ENCODE measurements at places on chromosomes 16 and 17. TPM values are rescaled to one million over a fixed set of nuclear protein-coding genes. Genes with fewer than 3 reads are reported as not detected.

GRCh38 chr16:69937465-69937951, 13.6 kb upstream of the CLEC18A start:
- DNase-seq, result no peak

DNA sequence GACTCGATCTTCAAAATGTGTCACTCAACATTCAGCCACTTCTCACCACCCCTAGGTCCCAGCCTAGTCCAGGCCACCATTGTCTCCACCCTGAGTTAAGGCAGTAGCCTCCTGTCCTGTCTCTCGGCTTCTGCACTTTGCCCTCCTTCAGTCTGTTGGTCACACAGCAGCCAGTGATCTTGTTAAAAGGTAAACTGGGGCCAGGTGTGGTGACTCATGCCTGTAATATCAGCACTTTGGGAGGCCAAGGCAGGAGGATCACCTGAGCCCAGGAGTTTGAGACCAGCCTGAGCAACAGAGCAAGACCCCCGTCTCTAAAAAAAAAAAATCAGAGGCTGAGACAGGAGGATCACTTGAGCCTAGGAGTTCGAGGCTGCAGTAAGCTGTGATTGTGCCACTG, 25.8 kb downstream of the WWP2 start:
- DNase-seq, result no peak

Gene PLXDC1
- 3.3 TPM for total RNA-seq

Gene HOXB2
- total RNA-seq, result 9.0 TPM

Gene TMEM106A
- 4.3 TPM for total RNA-seq

Gene NPB
- total RNA-seq, result 1.3 TPM

Gene RNF151
- total RNA-seq, result not detected

DNA sequence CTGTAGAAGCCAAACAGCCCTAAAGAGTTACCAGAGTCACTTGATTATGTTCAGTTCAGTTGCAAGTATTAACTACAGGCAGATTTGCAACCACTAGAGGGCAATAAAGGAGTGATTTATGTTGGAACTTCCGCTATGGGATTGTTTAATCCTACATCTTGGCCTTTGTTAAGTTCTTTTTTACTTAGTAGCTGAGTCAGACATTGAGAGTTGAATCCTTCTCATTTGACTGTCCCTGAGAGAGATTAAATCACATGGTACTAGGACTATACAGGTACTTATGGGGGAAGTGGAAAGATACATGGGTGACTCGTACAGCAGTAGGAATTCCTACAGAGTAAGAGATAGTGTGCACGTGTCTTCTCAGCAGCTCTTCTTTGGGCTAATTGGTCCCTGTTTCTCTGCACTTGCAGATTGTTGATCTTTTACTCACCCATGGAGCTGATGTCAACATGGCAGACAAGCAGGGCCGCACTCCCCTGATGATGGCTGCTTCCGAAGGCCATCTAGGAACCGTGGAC, 40.3 kb downstream of the CYB561 start:
- peak; percentile 86 for DNase-seq

GRCh38 chr16:86158688-86159360, 259.9 kb downstream of the IRF8 start:
- DNase-seq, result no peak

Gene SLC12A4
- 65.6 TPM for total RNA-seq

Gene MYH13
- total RNA-seq, result not detected

DNA sequence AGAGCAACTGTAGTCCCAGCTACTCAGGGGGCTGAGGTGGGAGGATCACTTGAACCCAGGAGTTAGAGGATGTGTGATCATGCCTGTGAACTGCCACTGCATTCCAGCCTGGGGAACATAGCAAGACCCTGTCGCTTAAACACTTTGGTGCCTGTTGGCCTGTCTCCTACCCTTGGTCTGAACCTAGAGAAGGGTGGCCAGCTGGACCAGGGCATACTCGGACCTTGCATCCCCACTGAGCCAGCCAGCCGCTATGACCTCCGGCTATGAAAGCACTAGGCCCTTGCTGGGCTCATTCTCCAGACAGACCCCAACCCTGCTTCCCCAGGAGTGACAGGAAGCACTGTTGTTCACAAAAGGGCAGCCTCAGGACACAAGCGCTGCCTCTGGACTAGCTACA, 4.6 kb downstream of the IFT20 start:
- no peak for DNase-seq

Gene CA7
- not detected for total RNA-seq

DNA sequence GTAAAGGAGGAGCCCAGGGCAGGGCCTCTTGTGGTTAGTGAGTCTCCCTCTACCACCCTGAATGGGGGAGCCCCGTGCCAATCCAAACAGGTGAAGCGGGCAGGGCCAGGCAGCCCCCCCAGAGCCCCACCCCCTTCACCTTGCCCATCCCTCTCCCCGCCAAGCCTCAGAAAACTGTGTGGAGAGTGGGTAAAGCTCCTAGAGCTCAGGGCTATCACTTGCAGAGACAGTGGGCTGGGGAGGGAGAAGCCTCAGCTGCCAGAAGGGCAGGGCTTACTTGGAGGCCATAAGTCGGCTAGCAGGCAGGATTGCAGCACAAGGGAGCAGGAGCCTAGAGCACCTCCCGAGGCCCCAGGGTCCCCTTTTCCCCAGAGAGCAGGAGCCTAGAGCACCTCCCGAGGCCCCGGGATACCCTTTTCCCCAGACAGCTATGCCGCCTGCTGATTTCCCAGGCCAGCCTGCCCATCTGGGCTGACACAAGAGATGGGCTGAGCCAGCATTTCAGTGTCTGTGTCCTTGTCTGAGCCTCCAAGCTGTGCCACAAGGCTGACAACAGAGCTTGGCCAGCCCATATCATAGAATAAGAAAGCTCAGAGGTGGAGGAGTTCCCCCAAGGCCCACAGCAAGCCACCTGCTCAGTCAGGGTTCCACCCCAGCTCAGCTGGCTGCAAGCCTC, 6.7 kb upstream of the KRT14 start:
- DNase-seq, result no peak

GRCh38 chr17:61253362-61253761, 146.3 kb upstream of the TBX2 start:
- DNase-seq, result no peak

DNA sequence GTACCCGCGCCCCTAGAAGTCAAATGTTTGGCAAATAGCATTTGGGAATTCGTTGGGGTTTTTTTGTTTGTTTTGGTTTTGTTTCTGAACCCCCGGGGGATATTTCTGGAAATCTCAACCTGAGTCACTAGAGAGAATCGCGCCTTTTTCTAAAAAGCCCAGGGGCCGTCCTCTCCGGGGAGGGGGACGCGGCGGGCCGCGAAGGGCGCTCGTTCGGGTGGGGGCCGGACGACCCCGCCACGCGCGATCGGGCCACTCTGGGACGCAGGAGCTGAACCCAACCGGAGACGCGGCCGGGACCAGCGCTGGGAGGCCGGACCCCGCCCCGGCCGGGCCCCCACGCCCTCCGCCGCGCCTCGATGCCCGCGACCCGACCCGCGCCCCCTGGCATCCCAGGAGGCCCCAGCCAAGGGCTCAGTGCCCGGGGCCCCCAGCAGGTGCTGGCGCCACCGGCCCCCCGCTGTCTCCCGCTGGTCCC, 302 bp downstream of the LITAF start:
- no peak for DNase-seq

Data from fibroblast of the aortic adventitia (primary cell).